Aorta (tissue), 5 donors: ENCODE measurements at places on chromosomes 1 and 21.

DNA sequence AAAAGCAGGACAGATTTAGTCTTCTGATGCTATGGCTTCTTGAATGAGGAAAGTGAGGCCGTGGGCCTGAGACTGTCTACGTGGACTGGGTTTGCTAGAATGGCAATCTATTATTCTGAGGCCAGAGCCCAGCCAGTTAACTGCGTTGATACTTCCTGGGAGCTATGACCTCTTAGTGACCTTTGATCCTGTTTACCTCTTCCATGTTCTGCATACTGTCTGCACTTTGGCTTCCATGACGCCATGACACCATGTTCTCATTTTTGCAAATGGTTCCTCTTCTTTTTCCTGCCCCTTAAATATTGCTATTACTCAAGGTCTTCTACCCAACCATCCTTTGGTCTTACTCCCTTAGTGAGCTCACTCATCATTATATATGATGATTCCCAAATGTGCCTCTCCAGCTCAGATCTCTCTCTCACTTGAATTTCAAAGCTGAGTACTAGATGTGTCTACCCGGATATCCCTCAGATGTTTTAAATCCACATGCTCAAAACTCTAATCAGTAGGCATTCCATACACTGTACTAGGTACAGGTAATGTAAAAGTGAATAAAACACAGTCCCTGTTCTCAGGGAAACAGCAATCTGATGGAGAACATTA, 66.1 kb upstream of the ATP1A1 start:
- DNase-seq, result no peak

DNA sequence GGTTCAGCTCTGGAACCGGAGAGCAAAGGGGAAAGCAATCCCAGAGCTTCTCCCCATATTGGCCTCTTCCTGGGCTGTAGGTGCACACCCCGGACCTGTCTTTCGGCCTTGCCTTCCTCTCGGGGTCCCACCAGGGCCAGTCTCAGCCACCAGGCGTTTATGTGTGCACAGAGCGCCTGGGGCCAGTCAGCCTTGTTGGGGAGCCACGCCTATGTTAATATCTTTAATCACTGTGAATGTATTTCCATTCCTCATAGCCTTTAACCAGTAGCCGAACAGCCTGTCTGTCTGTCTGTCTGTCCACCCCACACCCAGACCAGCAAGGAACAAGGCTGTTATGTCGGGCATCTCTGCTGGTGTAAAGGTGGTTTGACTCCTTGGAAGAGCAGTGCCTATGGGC, 18.8 kb downstream of the KCNC4 start:
- DNase-seq, result no peak

DNA sequence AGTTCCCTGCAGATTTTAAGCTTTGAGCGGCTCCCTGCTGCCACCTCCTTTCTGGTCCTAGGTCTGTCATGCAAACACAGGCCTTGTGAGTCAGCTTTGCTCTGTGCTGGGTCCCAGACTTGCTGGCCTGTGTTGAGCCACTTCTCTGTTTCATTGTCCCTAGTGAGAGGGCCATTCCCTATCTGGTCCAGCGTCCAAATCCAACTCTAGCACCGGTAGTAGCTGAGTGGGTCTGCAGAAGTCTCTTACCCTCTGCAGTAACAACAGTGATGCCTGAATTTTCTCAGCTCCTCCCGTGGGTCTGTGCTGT, 5.8 kb downstream of the TTC22 start:
- DNase-seq, result no peak

DNA sequence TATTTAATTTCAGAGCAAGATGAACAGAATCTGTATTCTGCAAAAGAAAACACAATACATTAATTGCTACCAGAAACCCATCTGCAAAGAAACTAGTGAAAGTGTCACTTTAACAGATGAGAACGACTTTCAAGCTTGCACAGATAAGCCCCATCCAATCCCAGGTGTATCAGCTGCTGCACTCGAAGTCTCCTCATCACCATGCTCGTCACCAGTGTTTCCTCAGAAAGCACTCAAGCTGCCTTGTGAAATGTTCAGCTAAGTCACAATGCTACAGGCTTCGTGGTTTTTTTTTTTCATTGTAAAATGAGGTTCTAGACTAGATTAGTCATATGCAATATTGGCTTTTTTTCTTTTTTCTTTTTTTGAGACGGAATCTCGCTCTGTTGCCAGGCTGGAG, 3.3 kb upstream of the TOMM20 start:
- DNase-seq, result no peak

DNA sequence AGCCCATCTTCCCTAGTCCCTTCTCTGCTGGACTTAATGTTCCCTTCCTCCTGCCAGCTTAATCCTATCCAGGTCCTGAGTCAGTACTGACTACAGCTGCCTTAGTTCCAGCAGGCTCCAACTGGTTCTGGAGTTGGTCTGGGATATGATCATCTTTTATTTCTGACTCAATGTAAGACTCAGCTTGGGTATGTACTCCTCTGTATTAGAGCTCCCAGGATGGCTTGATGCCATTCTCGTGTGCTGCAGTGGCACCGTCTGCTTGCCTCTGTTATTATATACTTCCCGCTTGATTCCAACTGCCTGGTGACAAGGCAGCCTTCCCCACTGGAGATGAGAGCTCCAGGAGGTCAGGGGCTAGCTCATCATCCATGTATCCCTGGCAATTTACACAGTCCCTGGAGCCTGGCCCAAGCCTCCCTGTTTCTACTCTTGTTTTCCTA, 164.4 kb upstream of the DPT start:
- DNase-seq, result peak; percentile 50

- DNase-seq, result no peak
Observed at GRCh38 chr1:194477908-194478307, 1291.5 kb upstream of the B3GALT2 start.
